ENCODE measurements at places on chromosomes 7 and 10.
A peak's percentile ranks its signal among the peaks of the same experiment; 100 is the strongest.

- DNase-seq = no peak
Observed at GRCh38 chr10:122435212-122435827, 19.1 kb upstream of the ARMS2 start.

GRCh38 chr7:122803323-122803722 lies 82.9 kb downstream of the CADPS2 start:
- peak; percentile 9 for DNase-seq

DNA sequence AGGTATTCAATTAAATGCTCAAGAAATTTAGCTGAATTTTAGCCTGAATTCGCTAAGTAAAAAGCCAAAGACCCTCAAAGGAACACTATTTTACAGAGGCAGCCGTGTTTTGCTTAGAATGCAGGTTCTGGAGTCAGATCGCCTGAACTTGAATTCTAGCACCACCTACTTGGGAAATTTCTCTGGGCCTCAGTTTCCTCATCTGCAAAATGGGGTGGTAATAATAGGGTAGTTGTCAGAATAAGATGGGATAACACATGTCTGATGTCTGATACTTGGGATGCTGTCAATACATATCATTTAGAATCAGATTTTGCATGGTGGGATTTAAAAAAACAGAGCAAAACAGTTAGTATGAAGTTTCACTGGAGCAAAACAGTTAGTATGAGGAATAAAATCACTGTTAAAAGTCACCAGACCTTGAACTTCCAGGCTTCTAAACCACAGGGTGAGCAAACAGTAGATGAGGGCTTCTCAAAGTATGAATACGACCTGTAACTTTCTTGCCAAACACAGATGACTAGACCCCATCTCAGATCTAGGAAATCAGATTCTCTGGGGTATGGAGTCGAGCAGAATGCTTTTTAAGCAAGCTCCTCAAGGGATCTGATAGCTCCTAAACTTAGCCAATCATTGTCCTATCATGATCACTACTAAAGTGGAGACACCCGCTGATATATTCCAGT lies 75.4 kb downstream of the ATXN7L1 start:
- no peak for DNase-seq

DNA sequence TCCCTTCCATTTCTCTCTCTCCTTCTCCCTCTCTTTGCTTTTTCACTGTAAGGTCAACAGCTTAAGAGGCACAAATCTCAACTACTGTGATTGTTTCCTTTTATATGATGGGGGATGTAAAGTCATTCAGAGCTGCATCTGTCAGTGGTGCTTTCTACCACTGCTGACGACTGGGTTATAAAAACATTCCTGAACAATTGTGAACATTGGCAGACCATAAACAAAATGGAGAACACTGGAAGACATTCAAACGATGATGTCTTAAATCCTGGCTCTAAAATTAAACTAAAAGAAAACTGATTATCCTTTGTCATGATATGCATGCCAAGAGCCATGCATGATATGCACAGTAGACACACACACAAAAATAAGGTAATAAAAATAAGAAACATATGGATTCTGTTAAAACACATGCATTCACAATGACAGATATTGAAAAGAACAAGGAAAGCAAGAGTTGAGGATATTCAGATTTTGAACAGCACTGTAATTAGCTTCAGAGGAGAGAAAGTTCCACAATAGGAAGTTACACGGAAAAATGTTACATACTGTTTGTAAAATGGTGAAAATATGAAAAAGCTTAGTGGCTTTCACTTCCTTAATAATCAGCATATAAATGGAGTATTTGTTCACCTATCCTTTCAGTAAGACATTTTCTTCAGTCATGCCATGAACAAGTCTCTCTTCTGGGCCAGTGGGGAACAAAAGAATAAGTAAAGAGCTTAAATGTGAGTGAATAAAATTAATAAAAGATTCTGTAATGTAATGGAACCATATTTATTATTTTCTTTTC lies 89.2 kb downstream of the RNLS start:
- DNase-seq = no peak

DNA sequence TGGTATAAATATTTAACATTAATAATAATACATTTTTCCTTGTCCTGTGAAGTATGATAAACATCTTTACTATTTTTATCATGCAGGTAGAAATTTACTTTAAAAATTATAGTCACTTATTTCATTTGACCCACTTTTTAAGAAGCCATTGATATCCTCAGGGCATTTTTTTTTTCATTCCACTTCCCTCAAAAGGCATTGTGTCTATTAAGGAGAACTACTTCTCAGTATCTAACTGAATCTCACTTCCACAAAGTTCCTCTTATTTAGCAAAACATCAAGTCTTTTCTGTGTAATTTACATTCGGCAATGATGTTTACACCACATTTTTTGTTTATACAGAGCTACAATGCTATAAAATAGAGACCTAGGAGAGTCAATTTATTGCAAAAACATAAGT lies 388.2 kb upstream of the AKR1E2 start:
- DNase-seq = no peak

GRCh38 chr7:111750228-111750627 lies 187.9 kb upstream of the IMMP2L start:
- DNase-seq = no peak

DNA sequence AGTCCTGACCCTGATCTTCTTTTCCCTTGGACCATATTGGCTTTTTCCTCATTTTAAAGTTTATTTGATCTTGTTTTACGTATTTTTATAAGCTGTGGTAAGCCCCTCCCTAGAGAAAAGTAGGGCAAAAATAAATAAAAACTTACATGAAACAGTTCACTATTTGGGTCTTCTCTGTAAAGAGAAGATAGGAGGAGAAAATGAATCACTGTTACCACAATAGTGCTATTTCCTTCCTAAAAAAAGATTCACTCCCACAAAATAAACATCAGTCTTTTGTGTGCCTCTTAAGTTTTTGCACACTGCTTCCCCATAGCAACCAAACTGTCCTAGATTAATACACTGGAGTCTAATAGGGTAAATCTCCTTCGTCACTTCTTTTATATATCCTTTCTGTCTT lies 1.4 kb upstream of the SVIL start:
- DNase-seq = no peak

Measured in retinal pigment epithelial cell (primary cell).